ENCODE measurements at places on chromosomes 4 and X.

DNA sequence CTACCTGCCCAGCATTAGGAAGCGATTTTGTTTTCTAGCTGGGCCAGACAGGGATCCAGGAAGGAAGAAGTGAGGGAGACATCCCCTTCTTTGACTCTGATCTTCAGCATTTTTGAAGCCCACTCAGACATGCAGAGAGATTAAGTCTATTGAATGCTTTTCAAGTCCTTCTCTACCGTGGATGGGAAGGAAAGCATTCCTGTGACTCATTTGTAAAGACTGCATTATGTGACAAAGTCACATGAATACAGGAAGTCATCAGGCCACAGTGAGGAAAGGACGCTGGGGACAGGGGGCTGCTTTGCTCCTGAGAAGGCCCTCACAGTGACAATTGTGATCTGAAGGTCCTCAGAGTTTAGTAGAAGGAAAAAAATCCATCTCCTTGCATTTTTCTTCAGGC, 67.4 kb upstream of the GBA3 start:
- DNase-seq: no peak

DNA sequence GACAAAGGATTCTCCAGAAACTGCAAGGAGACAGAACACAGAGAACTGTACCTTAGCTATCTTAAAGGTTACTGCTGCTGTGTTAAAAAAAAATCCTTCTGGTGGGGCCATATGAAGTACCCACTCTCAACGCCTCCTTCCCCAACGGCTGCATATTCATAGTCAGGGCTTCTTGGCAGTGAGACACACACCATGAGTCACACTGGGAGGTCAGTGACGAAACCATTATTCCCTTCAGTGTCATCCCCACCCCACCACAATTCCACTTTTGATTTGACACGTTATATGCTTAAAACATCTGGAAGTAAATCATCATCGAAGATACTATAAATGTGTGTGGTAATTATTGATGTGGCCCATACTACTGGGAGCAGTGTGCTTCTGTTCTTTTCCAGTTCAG, 271.5 kb downstream of the LDB2 start:
- DNase-seq: no peak

DNA sequence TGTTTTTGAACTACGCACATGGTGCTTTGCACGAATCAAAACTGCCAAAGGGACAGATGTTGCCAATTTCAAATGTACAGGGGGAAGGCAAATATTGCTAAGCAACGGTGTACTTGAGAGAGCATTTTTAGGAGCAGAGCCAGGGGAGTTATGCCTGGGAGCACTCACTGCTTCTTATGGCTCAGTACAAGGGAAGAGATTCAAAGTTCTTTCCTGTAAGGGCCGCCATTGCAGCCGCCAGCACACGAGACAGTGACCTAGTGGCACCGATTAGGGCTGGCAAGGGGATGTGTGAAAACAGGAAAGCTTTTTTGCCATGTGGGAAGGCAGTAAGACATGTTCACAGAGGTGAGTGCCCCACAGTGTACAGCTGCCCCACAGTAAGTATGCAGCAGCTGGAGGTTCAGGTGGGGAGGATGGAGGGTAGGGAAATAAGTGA, 133.8 kb downstream of the AFF1 start:
- DNase-seq: no peak

DNA sequence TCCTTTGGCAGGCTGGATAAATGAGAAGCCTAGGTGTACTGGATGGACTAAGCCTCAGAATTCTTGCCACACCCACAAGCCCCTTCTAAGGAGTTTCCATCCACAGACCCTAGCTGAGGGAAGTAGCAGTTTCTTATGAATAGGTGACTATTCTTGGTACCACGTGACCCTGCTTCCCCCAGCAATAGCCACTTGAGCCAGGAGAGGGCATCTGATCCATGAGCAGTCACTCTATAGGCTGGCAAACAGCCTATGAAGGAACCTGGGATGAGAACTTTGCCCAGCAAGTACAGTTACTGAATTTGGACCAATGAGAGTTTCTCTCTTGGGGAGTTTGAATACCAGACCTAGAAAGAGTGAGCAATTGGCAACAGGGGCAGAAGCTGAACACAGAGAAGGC, 84.0 kb downstream of the RTL9 start:
- DNase-seq: no peak

DNA sequence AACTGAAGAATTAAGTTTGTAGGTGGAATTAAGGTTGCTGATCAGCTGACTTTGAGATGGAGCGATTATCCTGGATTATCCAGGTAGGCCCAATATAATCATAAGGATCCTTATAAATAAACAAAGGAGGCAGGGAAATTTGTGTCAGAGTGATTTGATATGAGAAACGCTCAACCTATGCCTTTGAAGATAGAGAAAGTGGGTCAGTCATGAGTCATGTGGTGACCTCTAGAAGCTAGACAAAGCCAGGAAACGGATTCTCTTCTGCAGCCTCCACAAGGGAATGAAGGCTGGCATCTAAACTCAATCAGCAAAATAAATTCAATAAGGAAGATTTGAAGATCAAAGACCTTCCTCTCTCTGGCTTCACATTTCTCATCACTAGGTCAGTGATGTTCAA, 41.5 kb upstream of the SMIM10 start:
- DNase-seq: no peak

DNA sequence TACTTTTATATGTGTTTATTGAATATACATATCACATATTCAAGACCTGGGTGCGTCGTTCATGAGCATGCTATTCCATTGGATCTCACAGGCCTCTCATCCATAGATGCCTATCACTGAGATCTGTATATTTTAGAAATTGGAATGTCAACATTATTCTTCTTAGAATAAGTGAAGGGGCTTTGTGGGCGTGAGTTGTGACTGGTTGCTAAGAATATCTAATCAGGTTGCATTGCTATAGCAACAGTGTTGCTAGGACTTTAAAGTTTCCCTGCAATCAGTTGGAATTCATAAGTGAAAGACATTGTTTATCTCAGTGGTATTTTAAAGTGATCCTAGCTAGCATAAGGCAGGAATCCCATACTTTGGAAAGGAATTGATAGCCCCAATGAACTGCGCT, 36.7 kb upstream of the ANK2 start:
- no peak for DNase-seq

DNA sequence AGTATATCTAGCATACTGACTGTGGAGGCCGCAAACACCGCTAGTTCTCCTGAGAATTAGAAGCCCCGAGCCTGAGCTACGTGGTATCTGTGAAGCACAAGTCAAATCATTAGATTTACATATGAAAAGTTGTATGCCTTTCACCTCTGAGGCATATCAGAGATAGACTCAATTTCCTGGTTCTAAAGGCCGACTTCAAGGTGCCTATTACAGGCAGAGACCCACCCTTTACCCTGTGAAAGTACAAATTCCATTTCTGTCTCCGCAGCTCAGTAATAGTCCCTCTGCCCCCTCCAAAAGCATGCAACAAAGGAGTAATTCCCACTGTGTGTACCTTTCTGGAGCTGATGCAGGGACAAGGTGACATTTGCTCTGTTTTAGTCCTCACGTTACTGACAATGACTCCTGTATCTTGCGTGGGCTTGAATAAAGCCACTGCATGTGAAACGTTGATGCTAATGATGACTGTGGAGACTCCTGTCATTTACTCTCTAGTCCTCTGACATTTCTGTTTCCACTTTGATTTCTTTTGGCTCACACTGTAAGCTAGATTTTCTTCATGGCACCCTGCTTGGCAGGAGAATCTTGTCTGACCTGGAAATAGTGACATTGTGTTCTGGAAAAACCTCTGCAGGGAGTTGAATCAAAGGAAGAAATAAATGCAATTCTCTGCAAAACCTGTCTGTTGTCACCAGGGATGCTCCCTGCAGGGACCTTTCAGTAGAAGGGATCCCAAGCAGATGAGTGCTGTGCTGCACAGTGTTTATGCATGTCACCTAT, 273.2 kb upstream of the EMCN start:
- no peak for DNase-seq

DNA sequence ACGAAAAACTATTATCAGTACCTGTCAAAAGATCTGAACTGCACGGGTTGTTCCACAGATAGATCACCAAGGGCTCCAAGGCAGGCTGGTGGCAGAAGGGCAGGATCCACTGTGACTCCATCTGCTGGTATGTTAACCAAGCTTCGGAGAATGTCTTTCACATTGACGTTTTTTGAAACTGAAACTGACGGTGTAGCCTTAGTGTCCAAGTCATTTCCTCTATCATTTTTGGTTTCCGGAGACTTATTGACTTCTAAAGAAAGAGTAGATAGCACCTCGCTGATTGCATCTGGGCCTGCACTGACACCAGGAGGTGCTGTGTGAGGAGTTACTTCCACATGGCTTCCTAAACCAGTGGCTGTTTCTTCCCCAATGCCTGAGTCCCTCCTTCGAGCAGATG, 186.9 kb downstream of the LRBA start:
- peak; percentile 68 for DNase-seq

DNA sequence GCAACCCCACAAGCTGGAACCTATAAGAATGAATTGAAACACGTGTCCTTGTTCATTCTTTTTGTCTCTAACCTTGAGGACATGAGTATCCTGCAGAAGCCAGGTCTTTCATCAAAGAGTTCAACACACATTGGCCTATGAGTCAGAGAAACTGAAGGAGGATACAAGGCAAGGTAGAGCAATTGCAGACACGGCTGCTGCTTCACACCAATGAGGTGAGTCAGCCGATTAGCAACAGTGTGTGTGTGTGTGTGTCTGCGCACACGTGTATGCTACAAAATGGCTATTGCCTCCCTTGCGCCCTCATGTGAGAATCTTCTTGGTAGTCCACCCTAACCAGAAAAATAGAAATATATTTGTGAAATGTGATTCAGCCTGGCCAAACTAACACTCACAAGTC, 1477.7 kb upstream of the IGFBP7 start:
- DNase-seq: no peak

DNA sequence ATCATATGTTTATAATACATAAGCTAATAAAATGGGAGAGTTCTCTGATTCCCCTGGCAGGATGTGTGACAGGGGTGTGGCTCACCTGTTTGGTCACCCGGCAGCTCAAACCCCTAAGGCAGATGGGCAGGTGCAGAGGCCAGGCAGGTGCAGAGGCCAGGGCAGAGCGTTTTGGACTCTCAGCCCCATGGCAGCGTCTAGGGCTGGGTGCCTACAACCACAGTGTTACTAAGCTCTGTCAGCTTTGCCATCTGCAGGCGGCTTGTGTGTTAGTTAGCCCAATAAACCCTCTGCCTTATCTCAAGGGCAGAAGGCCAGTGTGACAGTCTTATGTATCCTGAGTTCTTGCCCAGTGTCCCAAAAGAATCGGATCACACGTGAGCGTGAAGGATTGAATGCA, 54.0 kb upstream of the UGT2B15 start:
- DNase-seq: no peak

DNA sequence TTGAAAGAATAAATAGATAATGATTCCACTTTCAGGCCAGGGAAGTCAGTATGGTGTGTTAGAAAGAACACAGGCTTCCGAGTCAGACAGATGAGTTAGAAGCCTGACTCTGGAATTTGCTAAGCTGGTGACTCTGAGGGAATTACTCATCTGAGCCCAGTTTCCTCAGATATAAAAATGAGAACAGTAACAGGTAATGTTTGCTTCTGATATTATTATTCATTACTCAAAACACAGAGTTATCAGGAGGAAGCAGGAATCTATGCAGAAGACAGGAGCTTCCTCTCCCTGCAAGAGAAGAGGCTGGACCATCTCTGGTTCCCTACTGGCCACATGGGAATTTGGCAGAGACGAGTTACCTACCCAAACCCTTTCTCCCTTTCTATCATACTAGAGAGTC, 163.1 kb downstream of the EVC2 start:
- no peak for DNase-seq

DNA sequence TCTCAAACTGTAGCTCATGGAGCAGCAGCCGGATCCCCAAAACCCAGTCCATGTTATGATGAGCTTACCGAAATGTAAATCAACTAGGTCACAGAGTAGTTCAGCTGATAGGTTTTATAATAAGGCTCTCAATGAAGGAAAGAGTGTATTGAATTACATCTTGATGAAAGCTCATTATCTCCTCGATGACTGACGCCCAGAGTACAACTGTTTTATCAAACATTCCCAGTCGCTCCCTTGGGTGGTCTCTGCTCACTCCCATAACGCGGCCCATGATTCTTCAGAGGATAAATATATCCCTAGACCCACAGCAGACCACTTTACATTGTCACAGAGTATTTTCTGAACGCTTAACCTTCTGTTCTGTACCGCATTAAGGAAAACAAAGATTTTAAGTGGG, 452.3 kb upstream of the GALNT7 start:
- no peak for DNase-seq

- no peak for DNase-seq
These were observed 218.5 kb downstream of the PRR32 start for GRCh38 chrX:127038065-127038464.

- no peak for DNase-seq
These were observed 35.8 kb upstream of the USP46 start for GRCh38 chr4:52694936-52695335.

- peak; percentile 16 for DNase-seq
These were observed 56.5 kb downstream of the SNX25 start for GRCh38 chr4:185265942-185266341.

- DNase-seq: no peak
These were observed 15.6 kb upstream of the EXOSC9 start for GRCh38 chr4:121785479-121785878.

- DNase-seq: no peak
These were observed 119.6 kb upstream of the LDB2 start for GRCh38 chr4:17018013-17018412.

DNA sequence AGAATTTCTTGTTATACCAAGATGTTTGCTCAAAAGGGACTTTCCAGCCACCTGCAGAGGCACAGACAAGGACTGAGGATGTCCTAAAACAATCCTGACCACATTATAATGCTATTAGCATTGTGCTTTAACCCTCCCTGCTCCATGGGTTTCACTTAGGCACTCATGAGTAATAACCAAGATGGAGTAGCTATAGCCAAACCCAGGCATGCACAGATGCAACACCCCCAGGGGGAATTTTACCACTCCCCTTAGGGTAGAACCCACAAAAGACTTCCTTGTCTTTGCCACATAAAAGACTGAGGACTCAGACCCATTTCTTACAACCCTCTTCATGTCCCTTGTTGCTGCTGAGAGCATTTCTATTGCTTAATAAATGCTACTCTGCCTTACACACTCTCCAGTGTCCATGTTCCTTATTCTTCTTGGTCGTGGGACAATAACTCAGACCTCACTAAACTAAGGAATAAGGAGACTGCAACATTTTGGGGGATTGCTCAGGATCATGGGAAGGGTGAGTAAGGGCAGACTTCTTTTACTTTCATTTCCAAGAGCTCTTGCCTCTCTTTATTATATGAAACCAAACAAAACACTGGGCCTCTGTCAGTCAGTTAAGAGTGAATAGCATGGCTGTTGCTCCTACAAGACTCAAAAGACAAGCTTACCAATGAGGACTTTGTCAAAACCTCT, 103.5 kb downstream of the TECRL start:
- DNase-seq: no peak

- peak; percentile 27 for DNase-seq
These were observed 97.4 kb downstream of the PHKA2 start for GRCh38 chrX:18886344-18887161.

GRCh38 chrX:150688911-150689451, 4.2 kb upstream of the MTMR1 start:
- no peak for DNase-seq

- no peak for DNase-seq
These were observed 508.1 kb upstream of the ARX start for GRCh38 chrX:25523574-25524540.
